ENCODE measurements at places on chromosomes 2 and 18.

GRCh38 chr2:30346471-30347169 is 100.4 kb upstream of the LCLAT1 start:
- DNase-seq: no peak

DNA sequence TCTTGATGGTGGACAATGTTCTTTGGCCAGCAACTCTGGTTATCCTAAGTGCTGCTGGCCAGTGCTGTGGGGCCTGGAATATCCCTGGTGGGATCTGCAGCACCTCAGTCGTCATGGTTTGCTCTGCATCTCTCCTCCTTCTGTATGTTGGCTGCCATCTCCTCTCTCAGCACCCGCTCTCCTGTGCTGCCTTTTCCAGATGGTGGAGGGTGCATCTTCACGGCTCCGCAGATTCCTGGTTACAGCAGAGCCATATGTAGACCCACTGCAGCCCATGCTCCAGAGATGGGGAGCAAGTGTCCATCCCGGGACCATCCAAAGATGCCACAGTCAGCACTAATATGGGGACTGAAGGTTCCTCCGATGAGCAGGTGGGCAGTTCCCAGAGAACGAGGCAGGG is 90.0 kb downstream of the VAPA start:
- DNase-seq: no peak

DNA sequence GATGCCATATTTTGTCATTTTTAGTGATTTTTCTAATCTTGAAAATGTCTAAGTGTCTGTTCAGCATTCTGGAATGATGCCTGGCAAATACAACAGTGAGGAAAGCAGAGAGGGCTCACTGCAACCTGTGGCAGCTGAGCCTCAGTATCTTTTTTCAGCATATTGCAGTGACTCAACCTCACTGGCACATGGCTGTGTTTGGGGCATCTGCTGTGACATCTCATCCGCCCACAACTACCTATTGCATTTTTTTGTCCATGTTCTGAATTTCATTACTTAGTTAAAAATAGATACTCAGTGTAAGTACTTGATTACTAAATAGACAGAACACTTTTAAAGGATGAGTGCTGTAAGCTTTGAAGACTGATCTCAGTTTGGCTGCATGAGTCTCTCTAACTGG is 10.7 kb downstream of the BABAM2 start:
- DNase-seq: no peak

GRCh38 chr2:130864830-130865800 is 28.4 kb downstream of the ARHGEF4 start:
- peak; percentile 75 for DNase-seq

DNA sequence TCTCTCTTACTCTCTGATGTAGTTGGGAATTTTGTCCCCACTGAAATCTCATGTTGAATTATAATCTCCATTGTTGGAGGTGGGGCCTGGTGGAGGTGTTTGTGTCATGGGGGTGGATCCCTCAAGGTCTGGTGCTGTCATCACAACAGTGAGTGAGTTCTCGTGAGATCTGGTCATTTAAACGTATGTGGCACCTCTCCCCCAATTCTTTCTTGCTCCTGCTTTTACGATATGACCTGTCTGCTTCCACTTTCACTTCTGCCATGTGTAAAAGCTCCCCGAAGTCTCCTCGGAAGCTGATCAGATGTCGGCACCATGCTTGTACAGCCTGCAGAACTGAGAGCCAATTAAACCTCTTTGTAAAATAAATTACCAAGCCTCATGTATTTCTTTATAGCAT is 337.8 kb upstream of the CDH2 start:
- no peak for DNase-seq

DNA sequence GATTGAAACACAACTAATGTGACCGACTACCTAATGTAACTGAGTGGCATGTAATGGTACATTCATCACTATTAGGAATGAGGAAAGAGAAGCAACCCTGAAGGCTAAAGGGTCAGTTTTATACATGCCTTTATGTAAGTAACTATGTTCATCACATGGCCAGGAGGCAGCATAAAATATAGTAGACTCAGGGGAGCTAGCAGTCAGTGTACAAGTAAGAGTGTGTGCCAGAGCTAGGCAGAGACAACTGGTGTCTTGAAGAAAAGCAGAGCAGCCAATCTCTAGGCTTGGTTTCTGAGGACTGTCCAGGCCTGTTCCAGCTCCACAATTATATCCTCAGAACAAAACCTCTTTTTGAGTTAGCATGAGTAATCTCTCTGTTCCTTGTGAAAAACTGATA is 18.1 kb downstream of the SMAD2 start:
- no peak for DNase-seq

DNA sequence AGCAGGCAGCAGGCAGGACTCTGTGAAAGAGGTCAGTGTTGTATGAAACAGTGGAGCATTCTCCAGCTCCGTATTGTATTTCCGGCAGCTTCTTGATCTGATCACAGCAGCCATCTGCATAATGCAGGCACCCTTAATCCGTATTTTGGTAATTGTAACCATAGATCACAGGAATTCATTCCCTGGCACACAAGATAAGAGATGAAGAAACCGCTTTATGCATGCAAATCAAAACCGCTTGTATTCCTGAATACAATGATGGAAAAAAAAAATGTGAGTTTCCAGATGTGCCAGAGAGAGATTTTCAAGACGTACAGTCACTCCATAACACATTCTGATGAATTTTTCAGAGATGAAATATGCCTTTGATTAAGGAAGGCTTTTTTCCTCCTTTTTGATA is 221.3 kb downstream of the ACKR3 start:
- DNase-seq: no peak

DNA sequence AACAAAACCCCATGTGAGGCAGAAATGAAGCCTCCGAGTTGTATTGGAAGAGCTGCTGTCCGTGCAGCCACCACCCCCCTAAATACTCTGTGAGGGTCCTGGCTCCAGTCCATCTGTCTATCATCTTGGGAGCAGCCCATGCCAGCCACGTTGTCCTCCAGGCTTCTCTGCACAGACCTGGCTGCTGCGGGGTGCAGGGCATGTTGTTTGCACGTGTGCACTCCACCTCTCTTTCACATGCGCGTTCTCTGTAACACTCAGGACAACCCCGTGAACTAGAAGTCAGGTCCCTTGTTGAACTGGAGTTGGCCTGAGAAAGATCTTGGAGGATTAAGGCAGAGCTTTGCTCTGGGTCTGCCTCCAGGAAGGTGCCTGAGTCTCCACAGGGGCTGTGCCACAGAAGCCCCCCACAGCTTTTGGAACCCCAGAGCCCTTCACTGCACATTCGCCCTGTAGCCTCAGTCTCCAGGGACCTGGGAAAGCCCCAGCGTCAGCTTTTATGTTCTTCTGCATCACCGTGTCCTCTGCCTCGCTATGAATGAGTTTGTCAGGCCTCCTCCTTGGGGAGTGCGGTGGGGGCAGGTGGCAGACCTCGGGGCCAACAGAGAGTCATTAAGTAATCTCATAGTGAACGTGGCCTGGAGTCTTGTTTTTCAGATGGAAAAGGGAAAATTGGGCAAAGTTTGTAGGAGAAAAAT is 16.6 kb downstream of the RTP5 start:
- no peak for DNase-seq
